Activated CD4-positive, alpha-beta T cell treated with anti-CD3 and anti-CD28 coated beads, Interleukin-2, amount 10 ng/mL, durations not matched to agents 7 days and 5 days (primary cell): ENCODE measurements at places on chromosomes 12 and 14. TPM values are rescaled to one million over a fixed set of nuclear protein-coding genes. Genes with fewer than 3 reads are reported as not detected.

DNA sequence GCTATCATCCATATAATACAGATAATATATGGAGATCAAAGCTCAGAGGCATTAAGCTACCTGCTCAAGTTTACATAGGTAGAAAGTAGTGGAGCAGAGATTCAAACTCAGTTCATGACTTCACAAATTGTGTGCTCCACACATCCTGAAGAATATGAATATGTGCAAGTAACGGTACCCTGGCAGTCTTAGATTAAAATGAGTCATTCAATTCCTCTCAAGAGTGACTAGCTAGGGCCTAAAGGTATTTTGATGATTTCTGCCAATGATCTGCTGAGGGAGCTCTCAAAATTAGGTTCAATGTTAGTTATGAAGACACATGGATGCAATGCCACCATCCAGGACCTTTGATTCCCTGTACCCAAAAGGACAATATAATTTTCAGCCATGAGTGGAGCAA, 58.9 kb downstream of the GRIP1 start:
- no peak overlapping the region for H3K27ac ChIP-seq
- H3K36me3 ChIP-seq: no peaks in the 10 kb centered on the region
- no peak overlapping the region for H3K4me3 ChIP-seq
- DNase-seq: no peak
- no peaks in the 10 kb centered on the region for H3K4me1 ChIP-seq

The AMHR2 gene
- not detected for total RNA-seq

The B4GALNT1 gene
- total RNA-seq: 0.77 TPM

DNA sequence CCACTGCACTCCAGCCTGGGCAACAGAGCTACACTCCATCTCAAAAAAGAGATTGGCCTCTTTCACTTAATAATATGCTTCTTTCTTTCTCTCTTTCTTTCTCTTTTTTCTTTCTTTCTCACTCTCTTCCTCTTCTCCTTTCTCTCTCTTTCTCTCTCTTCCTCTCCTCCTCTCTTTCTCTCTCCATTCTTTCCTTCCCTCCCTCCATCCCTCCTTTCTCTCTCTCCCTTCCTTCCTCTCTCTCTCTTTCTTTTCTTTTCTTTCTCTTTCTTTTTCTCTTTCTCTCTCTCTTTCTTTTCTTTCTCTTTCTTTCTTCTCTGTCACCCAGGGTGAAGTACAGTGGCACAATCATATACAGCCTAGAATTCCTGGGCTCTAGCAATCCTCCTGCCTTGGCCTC, 38.4 kb downstream of the IRF2BPL start:
- DNase-seq: no peak
- H3K27ac ChIP-seq: no peak overlapping the region
- H3K27me3 ChIP-seq: no peaks in the 10 kb centered on the region
- H3K4me3 ChIP-seq: no peak overlapping the region

DNA sequence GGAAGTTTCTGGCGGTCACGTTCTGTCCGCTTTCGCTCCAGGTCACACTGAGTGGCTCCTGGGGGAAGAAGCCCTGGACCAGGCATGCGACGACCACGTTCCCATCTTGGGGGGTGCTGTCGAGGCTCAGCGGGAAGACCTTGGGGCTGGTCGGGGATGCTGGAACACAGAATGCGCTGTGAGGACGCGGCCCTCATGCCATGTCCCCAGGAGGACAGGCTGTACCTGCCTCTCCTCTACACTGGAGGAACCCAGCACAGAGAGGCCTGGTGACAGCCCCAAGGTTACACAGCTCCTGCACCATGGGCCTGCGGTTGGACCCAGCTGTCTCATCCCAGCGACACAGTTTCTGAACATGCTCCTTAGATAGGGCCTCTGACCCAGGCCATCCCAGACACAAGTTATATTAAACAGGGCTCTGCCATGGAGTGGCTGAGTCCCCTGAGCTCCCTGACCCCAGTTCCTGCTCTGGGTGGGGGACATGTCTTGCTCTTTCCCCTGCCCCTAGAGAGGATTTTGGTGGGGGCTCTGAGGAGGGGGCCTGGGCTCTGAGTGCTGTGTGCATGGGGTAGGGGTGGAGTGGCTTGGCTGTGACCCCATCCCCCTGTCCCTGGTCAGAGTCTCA, 62.0 kb downstream of the TMEM121 start:
- no peaks in the 10 kb centered on the region for H3K27me3 ChIP-seq
